Spleen (tissue), 13 donors: ENCODE measurements at places on chromosomes 12 and 14. TPM values are rescaled to one million over a fixed set of nuclear protein-coding genes. Genes with fewer than 3 reads are reported as not detected.

The APOF gene
- not detected for polyA plus RNA-seq

The FGF23 gene
- polyA plus RNA-seq: not detected

The OR4N2 gene
- not detected for polyA plus RNA-seq

The PNMA1 gene
- polyA plus RNA-seq: 13.1 TPM

The TAS2R10 gene
- polyA plus RNA-seq: 0.11 TPM

DNA sequence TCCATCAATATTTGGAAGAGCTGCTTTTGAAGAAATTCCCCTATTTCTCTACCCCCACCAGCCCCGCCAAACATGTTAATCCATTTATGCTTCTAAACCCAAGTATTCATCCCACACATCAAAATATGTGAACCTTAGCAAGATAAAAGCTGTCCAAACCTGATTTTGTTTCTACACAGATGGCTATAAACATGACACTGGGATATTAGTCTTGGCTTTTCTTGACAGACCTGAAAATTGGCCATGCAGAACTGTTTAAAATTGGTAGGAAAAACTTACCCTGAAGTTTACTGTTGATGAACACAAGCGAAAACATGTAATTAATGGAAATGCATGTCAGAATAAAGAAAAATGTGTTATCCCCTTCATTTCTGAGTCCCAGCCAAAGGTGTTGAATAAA is 370.0 kb downstream of the EGLN3 start:
- no peak for DNase-seq

GRCh38 chr12:33757701-33758100 is 264.6 kb upstream of the ALG10 start:
- no peak for DNase-seq

- DNase-seq: no peak
Observed at GRCh38 chr12:56677680-56678079, 10.4 kb downstream of the PTGES3 start.

- no peak for DNase-seq
Observed at GRCh38 chr14:68174446-68174845, 354.9 kb downstream of the RAD51B start.

- DNase-seq: no peak
Observed at GRCh38 chr12:31021809-31022494, 51.7 kb upstream of the DDX11 start.

GRCh38 chr12:119885549-119885948 is 8.4 kb upstream of the CIT start:
- no peak for DNase-seq

- no peak for DNase-seq
Observed at GRCh38 chr12:61291647-61292046, 968.6 kb upstream of the USP15 start.

GRCh38 chr14:96734076-96734622 is 63.0 kb upstream of the VRK1 start:
- DNase-seq: no peak
